ENCODE measurements at places on chromosomes 11 and 22. TPM values are rescaled to one million over a fixed set of nuclear protein-coding genes. Genes with fewer than 3 reads are reported as not detected.
A peak's percentile ranks its signal among the peaks of the same experiment; 100 is the strongest.

The KRTAP5-10 gene
- not detected for total RNA-seq

The TMA7B gene
- total RNA-seq: 0.20 TPM

The SEC14L6 gene
- total RNA-seq: not detected

The SDHD gene
- 281 TPM for total RNA-seq

The CD3D gene
- not detected for total RNA-seq

The PRRG4 gene
- 0.49 TPM for total RNA-seq

The CCDC15 gene
- total RNA-seq: 11.4 TPM

The MEI1 gene
- not detected for total RNA-seq

The LDHAL6A gene
- total RNA-seq: not detected

The KIAA1671 gene
- 7.7 TPM for total RNA-seq

The FDX1 gene
- total RNA-seq: 12.9 TPM

GRCh38 chr22:17705951-17706900 is 67.7 kb downstream of the BCL2L13 start:
- peak; percentile 93 for DNase-seq

DNA sequence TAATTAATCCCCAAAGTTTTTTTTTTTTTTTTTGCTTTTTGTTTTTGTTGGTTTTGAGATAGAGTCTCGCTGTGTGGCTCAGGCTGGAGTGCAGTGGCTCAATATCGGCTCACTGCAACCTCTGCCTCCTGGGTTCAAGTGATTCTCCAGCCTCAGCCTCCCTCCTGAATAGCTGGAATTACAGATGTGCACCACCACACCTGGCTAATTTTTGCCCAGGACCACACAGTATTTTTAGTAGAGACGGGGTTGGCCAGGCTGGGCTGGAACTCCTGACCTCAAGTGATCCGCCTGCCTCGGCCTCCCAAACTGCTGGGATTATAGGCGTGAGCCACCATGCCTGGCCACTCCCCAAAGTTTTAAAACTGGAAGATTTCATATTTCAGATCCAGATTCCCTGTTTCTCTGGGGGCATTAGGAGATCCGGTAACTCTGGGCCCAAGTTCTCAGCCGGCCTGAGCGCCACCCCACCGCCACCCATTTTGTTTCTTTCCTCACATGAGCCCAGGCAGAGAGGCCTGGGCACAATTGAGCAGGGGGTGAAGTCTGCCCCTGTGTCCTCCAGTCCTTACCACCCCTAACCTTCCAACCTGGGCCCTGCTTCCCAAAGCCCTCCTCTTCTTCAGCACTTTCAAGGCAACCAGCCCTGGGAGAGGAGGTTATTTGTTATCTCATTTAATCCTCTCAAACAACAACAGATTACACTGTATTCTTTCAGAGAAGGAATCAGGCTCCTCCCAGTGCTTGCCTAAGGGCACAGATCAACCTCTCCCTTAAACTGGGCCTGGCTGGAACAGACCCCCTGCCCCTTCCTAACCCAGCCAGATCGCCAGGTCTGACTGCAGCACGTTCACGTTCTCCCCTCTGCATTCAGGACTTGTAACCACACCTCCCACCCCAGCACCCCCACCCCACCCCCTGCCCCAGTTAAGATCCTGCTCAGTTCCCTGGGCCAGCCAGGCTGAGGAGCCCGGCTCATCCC is 1.9 kb upstream of the CSNK1E start:
- DNase-seq: no peak

GRCh38 chr11:78363024-78363619 is 54.5 kb downstream of the GAB2 start:
- no peak for DNase-seq

DNA sequence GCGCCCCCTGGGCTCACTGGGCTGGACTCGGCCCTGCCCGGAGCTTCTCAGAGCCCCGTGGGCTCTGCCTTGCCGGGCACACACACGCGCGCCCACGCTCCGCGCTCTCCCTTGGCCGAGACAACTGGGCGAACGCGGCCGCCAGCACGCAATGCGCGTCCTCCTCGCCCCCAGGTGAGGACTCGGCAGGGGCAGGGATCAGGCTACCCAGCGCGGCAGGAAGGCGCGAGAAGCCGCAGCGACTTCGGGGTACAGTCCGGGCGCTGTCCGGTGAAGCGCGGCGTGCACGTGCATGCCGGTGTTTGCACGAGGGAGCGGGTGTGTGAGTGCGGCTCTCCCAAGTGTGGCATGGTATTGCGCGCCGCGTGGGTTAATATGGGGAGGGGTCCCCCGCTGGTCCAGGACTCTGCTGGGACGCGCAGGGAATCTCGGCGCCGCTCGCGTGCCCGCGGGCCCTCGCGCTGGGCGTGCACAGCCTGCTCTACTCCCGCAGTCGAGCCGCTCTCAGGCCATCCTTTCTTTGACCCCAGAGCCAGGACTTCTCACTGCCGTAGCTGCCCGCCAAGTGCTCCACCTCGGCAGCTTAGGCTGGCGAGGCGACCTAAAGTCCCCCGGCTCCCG is 5.4 kb downstream of the WNT7B start:
- peak; percentile 28 for DNase-seq

- DNase-seq: no peak
These were observed 95.8 kb downstream of the DLG2 start for GRCh38 chr11:85531191-85531897.

DNA sequence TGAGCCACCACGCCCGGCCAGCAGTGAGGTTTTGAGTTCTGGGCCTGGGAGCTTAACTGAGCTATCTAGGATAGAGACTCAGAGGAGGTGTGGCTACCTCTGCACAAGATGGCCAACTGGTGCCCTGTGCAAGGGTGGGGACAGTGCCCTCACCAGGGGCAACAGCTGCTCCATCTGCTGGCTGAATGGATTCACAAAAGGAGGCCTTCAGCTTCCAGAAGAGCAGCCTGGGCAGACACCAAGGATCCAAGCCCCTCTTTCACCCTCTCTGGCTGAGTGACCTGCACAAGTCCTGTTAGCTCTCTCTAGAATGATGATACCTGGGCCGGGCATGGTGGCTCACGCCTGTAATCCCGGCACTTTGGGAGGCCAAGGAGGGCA is 33.5 kb upstream of the BAIAP2L2 start:
- no peak for DNase-seq

- DNase-seq: no peak
These were observed 90.9 kb upstream of the TP53I11 start for GRCh38 chr11:45041596-45041995.

DNA sequence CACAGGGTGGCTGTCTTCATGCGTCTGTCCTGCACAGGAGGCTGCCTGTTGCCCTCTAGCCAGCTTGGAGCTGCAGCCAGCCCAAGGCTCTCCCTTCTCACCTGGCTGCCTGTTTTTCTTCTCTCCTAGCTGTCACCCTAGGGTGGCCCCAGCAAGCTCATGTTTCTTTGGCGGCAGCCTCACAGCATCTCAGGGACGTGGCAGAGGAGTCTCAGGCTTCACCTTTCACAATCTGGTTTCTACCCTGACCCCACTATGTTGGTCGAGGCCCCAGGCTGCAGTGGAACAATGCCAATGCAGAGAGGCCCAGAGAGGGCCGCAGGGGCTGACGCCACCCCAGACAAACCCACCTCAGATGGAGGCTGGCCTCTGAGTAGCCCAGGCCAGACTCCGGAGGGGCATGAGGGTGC is 2.5 kb upstream of the CLDN5 start:
- no peak for DNase-seq

GRCh38 chr22:38751422-38752346 is 4.1 kb downstream of the SUN2 start:
- no peak for DNase-seq

- peak; percentile 45 for DNase-seq
These were observed 39.7 kb upstream of the MMP12 start for GRCh38 chr11:102914238-102915043.

GRCh38 chr22:46111645-46112306 is 38.5 kb upstream of the PPARA start:
- no peak for DNase-seq

DNA sequence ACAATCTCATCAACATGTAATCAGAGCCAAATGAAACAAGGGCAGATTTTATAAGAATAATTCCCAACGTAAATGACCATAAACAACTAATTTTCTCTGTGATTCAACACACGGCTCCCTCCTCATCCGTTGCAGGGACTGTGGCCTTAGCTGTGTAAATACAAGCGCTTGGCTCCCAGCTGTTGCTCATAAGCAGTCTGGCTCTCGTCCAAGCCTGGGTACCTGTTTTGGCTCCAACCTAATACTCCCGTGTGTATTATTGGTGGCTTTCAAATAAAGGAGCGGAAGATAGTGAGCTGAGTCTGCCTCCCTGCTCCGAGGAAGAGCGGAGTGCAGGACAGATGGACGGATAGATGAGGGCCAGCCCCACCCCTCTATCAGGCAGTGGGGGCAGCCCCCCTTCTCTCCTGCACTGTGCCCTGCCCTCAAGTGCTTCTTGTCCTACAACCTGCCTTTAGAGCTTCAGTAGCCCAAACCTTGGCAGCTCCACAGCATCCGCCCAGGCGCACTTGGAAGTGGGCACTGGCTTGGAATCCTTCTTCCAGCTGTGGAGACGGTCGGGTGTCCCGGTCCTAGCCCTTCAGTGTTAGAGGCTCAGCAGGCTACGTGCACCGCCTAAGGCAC is 670.9 kb downstream of the BRD1 start:
- no peak for DNase-seq

GRCh38 chr22:29257751-29258181 is 10.0 kb downstream of the RHBDD3 start:
- peak; percentile 18 for DNase-seq

- no peak for DNase-seq
These were observed 12.6 kb downstream of the SOX10 start for GRCh38 chr22:37971475-37972434.

DNA sequence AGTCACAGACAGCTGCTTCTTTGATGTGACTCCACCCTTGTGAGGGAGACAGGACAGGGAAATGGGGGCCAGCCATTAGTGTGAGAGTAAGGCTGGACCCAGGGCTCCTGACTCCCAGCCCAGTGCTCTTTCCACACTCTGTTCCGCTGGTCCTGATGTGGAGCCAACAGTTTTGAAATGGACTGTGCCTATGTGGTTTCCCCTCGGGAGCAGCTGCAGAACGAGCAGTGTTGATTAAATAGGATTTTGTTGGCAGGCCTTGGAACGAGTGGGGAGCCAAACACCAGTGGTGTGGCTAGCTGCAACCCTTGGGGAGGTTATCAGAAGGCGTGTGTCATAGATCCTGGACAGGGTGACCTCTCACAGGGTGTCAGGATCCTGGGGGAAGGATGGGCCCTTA is 66.5 kb upstream of the AMPD3 start:
- no peak for DNase-seq

DNA sequence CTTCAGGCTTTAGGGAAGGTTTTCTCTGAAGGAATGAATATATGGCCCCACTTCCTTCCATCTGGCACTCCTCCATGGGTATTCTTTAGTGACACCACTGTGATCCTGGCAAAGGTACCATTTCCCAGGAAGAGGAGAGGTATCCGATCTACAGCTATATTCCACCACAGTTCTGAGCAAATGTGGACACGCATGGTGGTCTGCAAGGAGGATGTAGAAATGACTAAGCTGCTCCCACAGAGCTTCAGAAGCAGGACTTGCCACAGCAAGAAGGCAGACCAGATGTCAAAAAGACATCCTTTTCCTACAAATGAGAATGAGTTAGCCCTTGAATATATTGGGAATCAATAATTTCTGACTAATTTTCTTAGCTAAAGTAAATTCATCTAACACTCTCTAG is 45.5 kb downstream of the ARFGAP2 start:
- DNase-seq: no peak

GRCh38 chr11:128879817-128880216 is 11.3 kb upstream of the KCNJ5 start:
- DNase-seq: no peak

- no peak for DNase-seq
These were observed 774 bp upstream of the MRGPRG start for GRCh38 chr11:3219281-3219892.

DNA sequence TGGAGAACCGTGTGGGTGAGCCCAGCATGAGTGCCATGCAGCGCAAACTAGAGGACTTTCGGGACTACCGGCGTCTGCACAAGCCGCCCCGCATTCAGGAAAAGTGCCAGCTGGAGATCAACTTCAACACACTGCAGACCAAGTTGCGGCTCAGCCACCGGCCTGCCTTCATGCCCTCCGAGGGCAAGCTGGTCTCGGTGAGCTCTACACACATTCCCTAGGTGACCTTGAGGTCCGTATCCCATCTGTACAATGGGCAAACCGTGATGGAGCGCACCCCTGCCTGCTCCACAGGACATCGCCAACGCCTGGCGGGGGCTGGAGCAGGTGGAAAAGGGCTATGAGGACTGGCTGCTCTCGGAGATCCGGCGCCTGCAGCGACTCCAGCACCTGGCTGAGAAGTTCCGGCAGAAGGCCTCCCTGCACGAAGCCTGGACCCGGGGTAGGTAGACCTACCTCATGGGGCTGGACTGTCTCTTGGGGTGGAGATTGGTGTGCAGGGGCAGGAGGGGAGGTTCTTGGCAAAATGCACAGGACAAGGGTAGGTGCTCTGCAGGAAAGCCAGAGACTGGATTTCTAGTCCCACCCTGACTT is 10.6 kb downstream of the CTSF start:
- DNase-seq: no peak

DNA sequence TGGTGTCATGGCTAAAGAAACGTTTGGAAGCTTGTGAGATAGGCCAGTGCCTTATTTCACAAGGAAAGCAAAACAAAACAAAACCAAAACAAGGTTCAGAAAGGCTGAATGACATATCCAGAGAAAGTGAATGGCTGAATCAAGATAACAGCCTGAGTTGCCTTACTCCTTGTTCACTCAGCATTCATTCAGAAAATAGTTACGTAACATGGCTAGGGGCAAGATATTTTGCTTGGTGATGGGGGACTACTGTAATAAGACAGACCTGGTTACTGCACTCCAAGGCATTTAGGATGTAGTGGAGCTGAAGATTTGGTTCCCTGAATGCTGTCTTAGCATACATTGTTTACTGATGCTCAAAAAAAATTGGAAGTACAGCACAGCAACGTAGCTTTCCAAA is 47.7 kb downstream of the C11orf91 start:
- no peak for DNase-seq

All from RPMI7951 (cell line).